ENCODE measurements at places on chromosomes 3 and 15.

DNA sequence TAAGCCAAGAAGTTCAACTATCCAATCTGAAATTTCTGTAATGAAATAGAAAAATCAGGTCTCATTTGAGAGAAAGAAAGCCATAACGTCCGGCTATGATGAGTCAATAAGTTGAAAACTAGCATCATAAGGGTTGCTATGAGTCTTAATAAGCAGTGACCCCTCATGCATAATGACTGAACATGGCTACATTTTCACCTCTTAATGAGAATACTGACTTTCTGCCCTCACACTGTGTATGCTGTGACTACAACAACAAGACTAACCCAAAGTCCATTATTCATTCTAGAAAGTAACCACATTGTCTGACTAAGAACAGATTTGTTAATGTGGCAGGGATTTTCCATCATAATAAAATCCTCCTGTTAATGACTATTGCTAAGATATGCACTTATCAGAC lies 884.0 kb upstream of the CADM2 start:
- DNase-seq = no peak

DNA sequence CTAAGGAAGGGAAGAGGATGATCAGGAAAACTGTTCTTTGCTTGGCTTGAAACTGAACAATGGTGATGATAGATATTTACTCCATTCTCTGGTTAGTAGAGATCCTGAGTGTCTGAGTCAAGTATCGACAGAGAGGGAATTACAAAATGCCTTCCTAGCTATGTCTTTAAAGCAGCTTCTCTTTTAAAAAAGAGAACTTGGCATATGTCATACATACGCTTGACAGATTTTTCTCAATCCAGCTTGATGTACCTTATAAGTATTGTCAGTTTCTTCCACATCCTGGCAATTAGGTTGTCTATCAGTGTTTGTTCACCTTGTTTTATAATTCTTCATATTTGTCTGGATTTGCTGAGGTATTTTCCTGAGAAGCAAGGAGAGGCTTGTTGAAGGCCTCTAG lies 5.0 kb upstream of the EPHB1 start:
- DNase-seq = no peak

DNA sequence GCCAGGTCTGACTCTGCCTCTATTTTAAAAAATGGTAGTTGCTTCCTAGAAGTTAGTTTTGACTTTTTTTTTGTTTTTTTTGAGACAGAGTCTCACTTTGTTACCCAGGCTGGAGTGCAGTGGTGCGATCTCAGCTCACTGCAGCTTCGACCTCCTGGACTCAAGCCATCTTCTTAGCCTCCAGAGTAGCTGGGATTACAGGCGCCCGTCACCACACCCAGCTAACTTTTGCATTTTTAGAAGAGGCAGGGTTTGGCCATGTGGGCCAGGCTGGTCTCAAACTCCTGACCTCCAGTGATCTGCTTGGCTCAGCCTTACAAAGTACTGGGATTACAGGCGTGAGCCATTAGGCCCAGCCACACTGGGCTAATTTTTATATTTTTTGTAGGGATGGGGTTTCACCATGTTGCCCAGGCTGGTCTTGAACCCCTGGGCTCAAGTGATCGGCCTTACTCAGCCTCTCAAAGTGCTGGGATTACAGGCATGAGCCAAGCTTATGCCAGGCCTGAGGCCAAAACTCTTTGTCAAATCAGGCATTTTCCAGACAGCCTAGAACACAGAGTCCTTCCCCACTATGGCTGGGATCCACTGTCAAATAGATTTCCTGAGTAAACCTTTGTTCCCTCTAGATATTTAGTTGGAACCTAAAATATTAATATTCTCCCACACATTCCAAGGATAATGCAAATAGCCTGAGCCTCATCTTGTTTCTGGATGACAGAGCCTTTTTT lies 13.7 kb downstream of the C3orf62 start:
- no peak for DNase-seq

DNA sequence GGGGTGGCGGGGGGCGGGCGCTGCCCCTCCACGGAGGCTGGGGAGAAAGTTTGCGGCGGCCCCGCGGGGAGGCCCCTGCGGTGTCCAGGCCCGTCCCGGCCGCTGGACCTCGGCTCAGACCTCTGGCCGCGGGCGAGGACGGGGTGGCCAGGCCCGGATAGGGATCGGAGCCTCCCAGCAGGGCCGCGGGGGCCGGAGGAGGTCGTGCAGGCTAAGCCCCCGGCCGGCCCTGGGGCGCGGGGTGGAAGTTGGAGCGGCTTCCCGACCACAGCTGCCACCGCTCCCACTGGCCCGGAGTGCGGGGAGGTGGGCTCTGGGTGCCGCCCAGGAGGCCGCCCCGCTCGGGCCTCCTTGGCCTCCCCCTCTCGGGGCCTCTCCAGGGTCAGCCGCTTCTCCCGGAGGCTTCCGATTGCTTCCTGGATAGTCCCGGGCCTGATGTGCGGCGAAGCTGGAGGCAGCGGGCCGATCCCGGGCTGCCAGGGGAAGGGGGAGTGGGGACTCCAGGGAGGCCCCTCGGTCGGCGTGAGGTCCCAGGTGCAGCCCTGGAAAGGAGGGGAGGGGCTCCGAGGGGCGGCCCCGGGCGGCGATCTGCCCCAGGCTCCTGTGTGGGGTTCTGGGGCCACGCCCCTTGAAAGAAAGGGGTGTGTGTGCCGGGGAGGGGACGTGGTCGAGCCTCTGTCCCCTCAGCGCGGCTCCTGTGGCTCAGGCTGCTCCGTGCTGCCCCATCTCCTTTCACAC lies 907 bp downstream of the PLXNA1 start:
- peak; percentile 22 for DNase-seq
